ENCODE measurements at places on chromosomes 1 and 21.

GRCh38 chr1:172154551-172154950 is 265.9 kb upstream of the C1orf105 start:
- no peak for DNase-seq

DNA sequence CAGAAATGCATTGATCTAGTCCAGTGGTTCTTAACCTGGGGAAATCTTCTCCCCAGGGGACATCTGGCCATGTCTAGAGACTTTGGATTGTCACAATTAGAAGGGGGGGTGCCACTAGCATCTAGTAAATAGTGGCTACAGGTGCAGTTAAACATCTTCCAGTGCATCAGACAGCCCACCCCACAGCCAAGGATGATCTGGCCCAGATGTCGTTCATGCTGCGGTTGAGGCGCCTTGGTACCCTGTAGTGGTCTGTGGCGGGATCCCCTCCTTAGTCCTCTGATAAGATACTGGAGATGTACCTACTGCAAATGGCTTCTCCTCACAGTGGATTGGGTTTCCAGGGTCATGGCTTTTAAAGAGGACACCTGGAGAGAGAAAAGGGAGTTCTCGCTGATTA is 69.8 kb downstream of the PRDM2 start:
- DNase-seq, result no peak

DNA sequence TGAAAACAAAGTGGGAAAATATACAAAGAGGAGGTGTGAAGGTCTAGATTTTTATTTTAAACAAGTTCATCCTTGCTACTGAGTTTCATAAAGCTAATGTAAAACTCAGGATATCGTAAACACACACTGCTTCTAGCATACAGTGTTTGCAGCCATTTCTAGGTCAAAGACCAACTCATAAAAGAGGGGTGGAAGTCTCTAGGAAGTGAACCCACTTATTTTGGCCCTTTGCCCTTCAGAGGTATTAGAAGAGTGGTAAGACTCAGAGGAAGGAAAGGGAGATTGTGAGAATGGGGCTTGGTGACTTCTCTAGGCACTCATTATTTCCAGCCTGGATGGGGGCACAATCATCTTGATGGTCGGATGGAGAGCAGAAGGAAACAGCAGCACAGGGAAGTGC is 91.2 kb downstream of the TNFSF18 start:
- DNase-seq, result no peak

DNA sequence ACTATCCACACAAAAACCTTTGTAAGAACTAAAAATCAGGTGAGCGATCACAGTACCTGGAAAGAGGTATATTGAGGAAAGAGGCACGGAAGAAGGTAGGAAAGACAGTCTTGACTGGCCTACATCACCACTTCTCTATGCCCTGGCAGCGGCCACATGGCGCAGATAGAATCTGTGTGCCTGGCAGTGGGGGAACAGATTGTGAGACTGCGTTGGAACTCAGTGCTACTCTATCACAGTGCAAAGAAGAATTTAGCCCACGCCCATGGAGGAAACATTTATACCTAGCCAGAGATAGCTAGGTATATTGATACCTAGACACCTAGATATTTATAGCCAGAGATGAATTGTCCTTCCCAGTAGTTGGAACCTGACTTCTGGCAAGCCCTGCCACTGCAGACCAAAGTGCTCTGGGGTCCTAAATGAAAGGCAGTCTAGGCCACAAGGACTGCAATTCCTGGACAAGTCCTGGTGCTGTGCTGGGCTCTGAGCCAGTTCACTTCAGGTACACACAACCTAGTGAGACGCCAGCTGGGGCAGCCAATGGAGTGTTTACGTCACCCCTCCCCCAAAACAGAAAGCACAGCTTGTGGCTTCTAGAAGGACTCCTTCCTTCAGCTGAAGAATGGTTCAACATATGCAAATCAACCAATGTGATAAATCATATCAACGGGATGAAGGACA is 51.9 kb downstream of the DHX9 start:
- no peak for DNase-seq

GRCh38 chr1:192538407-192539296 is 36.9 kb upstream of the RGS1 start:
- DNase-seq, result no peak

DNA sequence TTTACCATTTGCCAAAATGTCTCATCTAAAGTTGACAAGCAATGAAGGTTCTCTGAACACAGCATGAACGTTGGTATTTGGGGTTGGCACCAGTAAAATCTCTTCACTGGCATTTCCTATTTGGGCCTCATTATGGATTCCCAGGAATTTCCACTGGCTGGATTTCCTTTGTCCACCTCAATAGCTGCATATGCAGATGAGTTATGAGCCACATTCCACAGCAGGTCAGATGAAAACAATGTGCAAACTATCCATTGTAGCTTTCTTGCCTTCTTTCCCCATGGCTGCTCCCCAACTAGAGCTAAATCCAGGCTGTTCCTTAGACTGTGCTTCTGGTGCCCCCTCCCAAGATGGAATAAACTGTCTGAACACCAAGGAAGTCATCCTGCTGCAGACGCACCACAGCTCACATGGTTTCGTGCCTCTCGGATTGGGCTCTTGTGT is 168.1 kb upstream of the FGGY start:
- no peak for DNase-seq

GRCh38 chr1:28601696-28602095 is 9.6 kb downstream of the RAB42 start:
- DNase-seq, result no peak
